ENCODE measurements at places on chromosomes 2 and 18.

- DNase-seq, result no peak
Measured at GRCh38 chr2:120233292-120233691, 10.1 kb upstream of the TMEM185B start.

DNA sequence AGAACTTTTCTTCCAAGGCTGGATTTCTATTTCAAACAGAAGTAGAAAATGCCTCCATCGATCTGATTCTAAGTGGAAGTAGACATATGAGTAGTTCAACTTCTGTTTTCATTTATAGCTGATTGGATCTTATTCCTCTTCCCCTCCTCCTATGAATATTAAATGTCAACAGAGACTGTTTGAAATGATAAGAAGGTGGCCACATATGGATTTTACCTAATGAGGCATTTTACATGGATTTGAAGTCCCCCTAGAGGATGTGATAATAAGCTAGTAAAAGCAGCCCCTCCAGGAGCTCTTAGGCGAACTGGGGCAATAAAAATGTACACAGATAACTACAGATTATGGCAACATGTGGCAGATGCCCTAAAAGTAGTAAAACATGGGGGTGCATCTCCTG lies 71.0 kb downstream of the UPP2 start:
- DNase-seq, result no peak

- DNase-seq, result no peak
Measured at GRCh38 chr18:31979714-31980113, 36.8 kb upstream of the TRAPPC8 start.

- DNase-seq, result no peak
Measured at GRCh38 chr2:112881217-112881985, 29.6 kb upstream of the IL37 start.

DNA sequence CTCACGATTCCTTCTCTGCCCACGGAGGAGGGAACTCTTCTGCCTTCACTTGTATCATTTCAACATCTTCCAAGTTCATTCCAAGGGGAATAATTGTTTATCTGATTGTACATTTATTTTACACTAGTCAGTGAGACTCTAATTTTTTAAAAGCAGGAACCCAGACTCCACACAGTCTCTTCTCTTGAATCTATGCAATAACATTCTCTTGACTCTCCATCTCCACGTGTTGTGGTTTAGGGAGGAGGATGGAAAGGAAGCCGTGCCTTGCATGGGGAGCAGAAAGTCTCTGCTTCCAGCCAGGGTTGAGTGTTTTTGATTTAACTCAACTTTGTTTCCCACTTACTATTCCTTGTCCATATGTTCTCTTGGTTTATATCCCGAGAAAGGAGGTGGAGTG lies 131.1 kb upstream of the RIOK3 start:
- no peak for DNase-seq

DNA sequence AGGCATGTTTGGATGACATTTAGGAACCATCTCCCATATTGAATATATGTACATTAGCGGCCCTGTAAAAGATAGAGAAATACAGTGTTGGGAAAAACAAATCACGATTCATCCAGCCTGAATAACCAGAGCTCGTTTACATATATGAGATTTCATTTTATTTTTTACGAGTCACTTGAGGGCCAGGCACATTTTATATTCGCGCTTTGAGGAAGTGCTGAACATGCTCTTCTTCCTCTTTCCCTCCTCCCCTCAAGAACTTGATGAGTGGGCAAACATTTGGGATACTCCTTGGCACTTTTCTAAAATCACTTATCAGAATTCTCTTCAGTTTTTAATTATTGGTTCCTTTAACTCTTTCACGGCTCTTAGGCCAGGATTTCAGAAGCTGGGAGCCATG lies 268.0 kb upstream of the TANK start:
- DNase-seq, result no peak

DNA sequence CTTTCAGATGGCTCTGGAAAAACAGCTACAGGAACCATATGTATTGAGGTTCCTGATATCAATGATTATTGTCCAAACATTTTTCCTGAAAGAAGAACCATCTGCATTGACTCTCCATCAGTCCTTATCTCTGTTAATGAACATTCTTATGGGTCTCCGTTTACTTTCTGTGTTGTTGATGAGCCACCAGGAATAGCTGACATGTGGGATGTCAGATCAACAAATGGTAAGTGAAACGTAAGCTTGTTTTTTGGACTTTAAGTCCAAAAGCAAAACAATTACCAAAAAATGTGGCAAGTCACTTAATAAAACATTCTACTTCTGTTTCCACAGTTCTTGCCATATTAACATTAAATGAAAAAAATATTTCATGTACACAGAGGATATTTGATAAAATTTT lies 26.8 kb downstream of the DSG4 start:
- no peak for DNase-seq

GRCh38 chr2:80711915-80712314 lies 407.4 kb upstream of the LRRTM1 start:
- no peak for DNase-seq

DNA sequence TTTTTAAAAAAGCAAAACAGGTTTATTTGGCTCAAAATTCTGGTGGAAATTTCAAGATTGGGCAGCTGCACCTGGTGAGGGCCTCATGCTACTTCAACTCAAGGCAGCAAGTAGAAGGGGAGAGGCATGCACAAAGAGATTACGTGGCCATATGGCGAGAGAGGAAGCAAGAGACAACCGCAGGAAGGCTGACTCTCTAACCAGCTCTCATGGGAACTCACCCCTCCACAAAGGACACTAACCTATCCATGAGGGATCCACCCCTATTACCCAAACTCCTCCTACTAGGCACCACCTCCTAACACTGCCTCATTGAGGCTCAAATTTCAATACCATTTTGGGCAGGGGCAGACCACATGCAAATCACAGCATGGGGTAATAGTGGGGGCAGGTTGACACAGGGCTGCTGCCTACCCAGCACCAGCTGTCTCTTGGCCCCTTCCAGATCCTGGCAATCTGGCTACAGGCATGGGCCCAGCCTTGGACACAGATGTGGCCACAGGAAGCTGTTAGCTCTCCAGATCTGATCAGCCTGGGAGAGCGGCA lies 2.0 kb upstream of the CAPN10 start:
- no peak for DNase-seq

- DNase-seq, result no peak
Measured at GRCh38 chr2:96760986-96761832, 507 bp downstream of the CNNM4 start.

DNA sequence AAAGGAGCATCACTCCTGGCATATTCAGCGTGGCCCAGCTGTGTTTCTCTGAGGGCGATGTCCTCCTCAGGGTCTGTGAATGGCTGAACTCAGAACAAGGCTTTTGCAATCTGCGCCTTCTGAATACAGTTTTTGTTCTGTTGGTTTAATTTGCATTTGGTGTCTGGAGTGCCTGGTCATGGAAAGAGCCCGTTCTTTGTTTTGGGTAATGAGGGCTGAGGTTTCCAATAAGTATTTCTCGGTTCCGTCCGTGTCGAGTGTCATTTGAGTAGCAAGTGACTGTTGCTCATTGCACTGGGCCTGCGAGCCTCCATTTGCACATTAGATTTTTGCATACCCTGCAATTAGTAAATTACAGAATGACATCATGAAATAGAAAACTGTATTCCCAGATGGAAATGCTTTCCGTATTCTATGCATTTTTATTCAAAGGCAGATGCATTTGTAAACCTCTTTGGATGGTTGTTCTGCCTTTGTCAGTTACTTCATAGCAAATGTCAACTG lies 57.3 kb downstream of the NEDD4L start:
- DNase-seq, result no peak

GRCh38 chr18:63725682-63726480 lies 23.1 kb downstream of the SERPINB11 start:
- DNase-seq, result no peak

GRCh38 chr2:19739256-19739655 lies 162.5 kb downstream of the TTC32 start:
- DNase-seq, result no peak

- DNase-seq, result no peak
Measured at GRCh38 chr2:172376505-172377125, 50.8 kb upstream of the ITGA6 start.

GRCh38 chr2:55063226-55063625 lies 13.0 kb upstream of the RTN4 start:
- no peak for DNase-seq

- DNase-seq, result no peak
Measured at GRCh38 chr2:231221761-231222160, 23.3 kb downstream of the ARMC9 start.

- DNase-seq, result no peak
Measured at GRCh38 chr2:129559101-129559500, 420.4 kb upstream of the RAB6C start.

DNA sequence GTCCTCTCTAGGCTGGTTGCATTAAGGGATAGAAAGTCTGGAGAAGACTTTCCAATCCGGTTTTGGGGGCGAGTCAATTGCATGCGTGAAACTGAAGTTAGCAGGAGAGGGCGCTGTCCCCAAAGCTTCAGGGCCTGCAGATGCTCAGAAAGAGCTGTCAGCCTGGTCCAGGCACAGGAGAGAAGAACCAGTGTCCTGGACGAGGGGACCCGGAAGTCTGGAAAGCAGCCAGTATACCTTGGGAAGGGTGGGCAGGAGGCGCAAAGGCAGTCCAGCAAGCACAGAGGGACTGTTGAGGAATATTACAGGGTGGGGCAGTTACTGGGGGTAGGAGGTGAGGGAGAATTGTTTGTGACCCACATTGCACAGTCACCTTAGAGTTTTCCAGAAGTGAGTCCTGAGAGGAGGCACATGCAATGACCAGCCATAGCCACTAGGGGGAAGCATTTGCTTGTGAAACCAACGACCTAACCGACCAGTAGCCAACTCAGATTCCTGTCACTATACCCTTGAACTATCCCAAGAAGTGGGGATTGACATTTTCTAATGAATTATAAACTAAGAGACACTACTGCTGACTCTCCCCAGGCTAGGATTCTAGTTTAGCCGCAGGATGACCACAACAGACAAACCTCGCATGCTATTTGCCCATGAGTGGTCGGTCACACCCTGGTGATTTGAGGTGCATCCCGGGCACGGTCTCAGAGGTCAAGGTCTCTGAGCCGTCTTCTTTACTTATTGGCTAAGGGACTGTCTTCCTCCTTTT lies 172.8 kb downstream of the RDH14 start:
- DNase-seq, result peak; percentile 66

- DNase-seq, result no peak
Measured at GRCh38 chr18:2656981-2657512, 1.5 kb downstream of the SMCHD1 start.

GRCh38 chr2:177460973-177461585 lies 68.5 kb downstream of the AGPS start:
- DNase-seq, result no peak

- no peak for DNase-seq
Measured at GRCh38 chr2:119019521-119019920, 77.5 kb downstream of the MARCO start.

DNA sequence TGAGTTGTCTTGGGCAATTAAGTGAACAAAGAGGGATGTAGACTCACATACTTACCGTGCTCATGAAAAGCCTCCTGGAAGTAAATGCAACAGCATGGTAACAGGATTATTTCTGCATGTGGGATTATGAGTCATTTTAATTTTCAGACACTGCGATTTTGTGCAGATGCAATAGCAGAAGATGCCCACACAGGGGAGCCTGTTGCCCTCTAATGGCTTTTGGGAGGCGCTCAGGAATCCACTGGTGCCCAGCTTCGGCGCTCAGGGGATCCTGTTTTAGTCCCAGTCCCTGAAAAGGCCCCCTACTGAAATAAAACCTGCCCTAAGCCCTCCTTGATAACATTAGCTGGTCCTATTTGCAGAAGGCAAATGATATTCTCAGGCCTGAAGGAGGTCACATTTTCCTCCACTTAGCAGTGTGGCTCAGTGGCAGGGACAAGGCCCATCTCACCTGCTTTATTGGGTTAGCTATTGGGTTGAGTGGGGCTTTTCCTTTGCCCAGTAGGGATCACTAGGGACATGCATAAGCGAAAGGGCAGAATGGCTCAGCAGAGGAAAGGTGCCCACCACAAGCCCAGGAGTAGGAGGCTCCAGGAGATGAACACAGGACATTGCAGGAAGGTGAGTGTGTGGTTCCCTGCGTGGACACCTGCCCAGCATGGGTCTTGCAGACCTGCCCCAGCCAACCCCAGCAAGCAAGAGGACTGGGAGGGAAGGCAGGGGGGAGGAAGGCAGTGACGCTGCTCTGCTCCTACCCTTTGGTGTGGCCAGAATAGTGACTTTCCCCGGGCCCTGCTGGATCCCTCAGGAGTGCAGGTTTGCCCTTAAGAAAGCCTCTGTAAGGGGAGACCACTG lies 26.5 kb upstream of the KCNS3 start:
- DNase-seq, result no peak

GRCh38 chr2:71524476-71524875 lies 71.1 kb downstream of the DYSF start:
- DNase-seq, result no peak

GRCh38 chr18:7000484-7001096 lies 117.0 kb downstream of the LAMA1 start:
- DNase-seq, result no peak

- no peak for DNase-seq
Measured at GRCh38 chr2:80068038-80068731, 236.4 kb downstream of the LRRTM1 start.

GRCh38 chr2:23709311-23709710 lies 217.6 kb downstream of the ATAD2B start:
- no peak for DNase-seq

- no peak for DNase-seq
Measured at GRCh38 chr18:63264871-63265270, 54.7 kb downstream of the BCL2 start.

DNA sequence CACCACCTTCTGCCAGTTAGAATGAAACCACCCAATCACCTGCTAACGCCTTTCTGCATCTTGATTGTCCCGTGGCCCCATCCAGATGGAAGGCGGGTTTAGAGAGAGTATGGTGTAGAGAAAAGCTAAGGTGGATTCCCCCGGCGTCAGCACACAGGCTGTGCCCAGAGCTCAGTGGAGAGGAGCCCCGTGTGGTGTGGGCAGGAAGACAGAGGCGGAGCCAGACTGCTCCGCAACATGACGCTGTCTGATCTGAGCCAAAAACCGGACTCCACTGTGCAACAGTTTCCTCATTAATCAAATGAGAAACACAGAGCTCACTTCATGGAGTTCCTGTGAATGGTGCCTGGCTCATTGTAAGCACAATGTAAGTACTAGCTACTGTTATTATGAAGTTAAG lies 448.1 kb upstream of the SMIM21 start:
- no peak for DNase-seq
